ENCODE measurements at places on chromosomes 2 and 18. TPM values are rescaled to one million over a fixed set of nuclear protein-coding genes. Genes with fewer than 3 reads are reported as not detected.

DNA sequence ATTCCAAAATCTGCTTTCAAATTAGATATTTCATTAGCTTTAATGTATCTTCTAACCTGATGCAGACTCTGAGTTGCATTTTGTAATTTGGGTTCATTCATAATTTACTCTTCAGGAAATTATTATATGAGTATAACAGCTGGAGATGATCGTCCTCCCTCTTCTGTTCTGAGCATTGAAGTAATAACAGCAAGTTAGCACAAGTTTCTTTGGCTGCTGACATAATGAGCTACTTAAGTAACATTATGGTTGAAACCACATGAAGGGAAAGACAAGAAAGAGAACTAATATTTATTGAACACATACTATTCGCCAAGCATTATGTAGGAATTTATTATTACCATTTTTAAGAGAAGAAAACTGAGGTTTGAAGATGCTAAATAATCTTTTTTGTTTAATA, 75.1 kb downstream of the CPO start:
- no peaks in the 10 kb centered on the region for H3K27me3 ChIP-seq
- no peak overlapping the region for H3K4me3 ChIP-seq
- DNase-seq, result no peak
- H3K4me1 ChIP-seq, result no peaks in the 10 kb centered on the region
- no peaks in the 10 kb centered on the region for H3K36me3 ChIP-seq
- H3K27ac ChIP-seq, result no peak overlapping the region

Gene TNS1
- 130 TPM for total RNA-seq

GRCh38 chr2:79717364-79718007, 204.6 kb downstream of the CTNNA2 start:
- H3K4me3 ChIP-seq, result no peak overlapping the region
- DNase-seq, result no peak
- no peaks in the 10 kb centered on the region for H3K27me3 ChIP-seq
- H3K4me1 ChIP-seq, result no peaks in the 10 kb centered on the region
- H3K36me3 ChIP-seq, result no peaks in the 10 kb centered on the region
- no peak overlapping the region for H3K27ac ChIP-seq

Gene LRP2
- 54.2 TPM for total RNA-seq

DNA sequence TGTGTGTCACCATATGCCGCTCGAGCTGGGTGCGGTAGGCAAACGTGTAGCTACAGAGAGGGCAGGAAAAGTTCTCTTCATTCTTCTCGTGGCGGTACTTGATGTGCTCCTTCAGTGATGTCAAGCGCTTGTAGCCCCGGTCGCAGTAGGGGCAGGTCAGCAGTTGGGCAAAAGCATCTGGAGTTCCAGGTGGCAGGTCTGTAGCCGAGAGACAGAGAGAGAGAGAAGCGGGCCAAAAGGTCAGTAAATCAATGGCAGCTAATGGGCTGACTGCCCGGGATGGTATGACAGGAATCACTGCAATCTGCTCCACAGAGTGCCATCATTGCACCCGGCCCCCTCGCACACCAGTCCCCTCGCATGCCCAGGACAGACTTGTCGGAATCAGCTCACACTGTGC, 116.0 kb downstream of the ZEB2 start:
- H3K27ac ChIP-seq, result peak overlapping the region; percentile 66
- peaks cover 34% of the 10 kb centered on the region for H3K4me1 ChIP-seq
- H3K4me3 ChIP-seq, result no peak overlapping the region
- no peak for DNase-seq
- H3K36me3 ChIP-seq, result peaks cover 54% of the 10 kb centered on the region

DNA sequence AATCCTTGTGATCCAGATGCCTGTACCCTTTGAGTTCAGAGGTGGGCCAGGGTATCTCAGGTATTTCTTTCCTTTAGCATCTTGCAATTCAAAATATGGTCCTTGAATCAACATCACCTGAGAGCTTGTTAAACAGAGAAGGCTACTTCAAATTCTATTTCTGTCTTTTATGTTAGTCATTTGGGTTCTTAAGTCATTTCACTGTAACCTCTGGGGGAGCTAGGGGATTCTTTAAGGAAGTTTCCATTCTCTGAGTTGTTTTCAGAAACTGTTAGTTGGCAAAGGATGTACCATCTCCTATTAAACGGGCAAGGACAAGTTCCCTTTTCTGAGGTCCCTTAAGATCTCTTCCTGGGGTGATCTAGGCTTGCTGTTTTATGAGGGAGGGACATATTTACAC, 16.6 kb downstream of the CFLAR start:
- H3K4me3 ChIP-seq, result no peak overlapping the region
- no peak overlapping the region for H3K27ac ChIP-seq
- H3K36me3 ChIP-seq, result peaks cover 13% of the 10 kb centered on the region

DNA sequence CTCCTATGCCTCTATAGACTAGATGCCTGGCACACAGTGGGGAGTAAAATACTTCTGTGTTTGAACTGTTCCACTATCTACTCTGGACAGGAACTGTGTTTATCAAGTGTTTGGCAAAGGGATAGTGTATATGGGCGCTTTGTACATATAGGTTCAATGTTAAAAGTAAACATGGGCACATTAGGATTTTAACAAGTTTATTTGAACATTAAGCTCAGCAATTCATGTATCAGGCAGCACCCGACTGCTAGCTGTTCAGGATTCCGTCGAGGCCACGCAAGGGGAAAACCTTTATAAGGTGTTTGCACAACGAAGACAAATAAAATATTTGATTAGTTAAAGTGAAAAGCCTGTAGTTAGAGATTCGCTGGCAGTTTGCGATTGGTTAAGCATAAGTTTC, 43.4 kb upstream of the ROCK2 start:
- no peaks in the 10 kb centered on the region for H3K27me3 ChIP-seq
- peaks cover 34% of the 10 kb centered on the region for H3K4me1 ChIP-seq
- H3K27ac ChIP-seq, result peak overlapping the region; percentile 66
- DNase-seq, result no peak
- H3K4me3 ChIP-seq, result no peak overlapping the region

Gene SPATA3
- not detected for total RNA-seq

DNA sequence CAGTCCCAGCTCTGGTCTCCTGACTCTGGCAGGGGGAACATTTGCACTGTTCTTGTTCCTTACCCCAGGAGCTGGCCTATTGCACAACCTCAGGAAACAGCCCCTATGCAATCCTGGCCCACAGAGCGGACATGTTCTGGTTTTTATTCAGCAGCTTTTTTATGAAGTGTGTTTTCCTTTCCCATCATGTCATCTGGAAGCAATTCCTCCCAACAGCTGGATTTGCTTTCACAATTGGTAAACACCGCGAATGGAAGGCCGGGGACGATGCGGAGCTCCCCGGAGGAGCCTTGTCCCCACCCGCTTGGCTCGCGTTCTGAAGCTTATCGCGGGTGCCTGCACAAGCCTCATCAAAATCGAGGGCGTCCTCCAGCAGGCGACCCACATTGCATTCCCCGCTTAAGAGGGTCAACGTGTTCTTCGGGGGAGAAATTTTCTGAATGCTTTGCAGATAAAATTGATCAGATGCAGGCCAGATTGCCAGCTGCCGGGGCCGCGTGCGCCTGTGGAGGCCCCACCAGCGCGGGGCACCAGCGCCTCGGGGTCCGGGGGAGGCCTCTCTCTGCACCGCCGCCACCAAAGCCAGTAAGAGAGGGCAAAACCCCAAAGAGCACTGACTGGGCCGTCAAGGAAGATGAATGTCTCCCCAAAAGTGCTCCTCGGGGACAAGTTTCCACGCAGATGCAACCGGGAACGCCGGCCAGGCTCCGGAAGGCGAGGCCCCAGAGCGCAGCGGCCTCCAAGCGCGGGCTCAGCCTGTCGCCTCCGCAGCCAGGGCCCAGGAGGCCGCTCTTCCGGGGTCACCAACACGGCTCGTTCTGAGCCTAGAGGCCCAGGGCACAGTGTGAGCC, 60.3 kb upstream of the SP3 start:
- peaks cover 58% of the 10 kb centered on the region for H3K4me1 ChIP-seq
- H3K36me3 ChIP-seq, result no peaks in the 10 kb centered on the region
- peak overlapping the region; percentile 99 for H3K27ac ChIP-seq
- peak overlapping the region; percentile 41 for H3K4me3 ChIP-seq

DNA sequence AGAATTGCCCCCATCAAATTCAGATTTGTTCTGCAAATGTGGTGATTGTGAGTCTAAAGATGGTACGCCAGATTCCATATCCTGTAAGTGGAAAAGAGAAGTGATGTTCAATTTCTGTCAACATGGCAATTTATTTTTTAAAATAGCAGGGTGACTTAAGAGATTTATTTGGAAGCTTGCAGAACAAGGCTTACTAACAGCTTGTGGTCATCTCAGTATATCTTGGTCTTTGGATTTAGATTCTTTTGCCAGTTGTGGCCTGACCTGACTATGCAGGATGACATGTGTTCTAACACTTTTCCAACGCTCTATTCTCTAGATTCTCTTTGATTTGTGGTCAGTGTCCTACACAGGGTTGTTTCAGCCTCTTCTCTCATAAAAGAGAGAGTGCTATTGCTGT, 74.4 kb downstream of the MAP3K20 start:
- no peaks in the 10 kb centered on the region for H3K27me3 ChIP-seq
- no peak overlapping the region for H3K4me3 ChIP-seq
- peaks cover 4% of the 10 kb centered on the region for H3K4me1 ChIP-seq
- no peak for DNase-seq
- peaks cover 8% of the 10 kb centered on the region for H3K36me3 ChIP-seq

Gene CYTIP
- not detected for total RNA-seq
